Progenitor cell of endocrine pancreas (in vitro differentiated cells): ENCODE measurements at places on chromosomes 11 and 22.

GRCh38 chr11:81874635-81875034, 859.0 kb downstream of the FAM181B start:
- DNase-seq = no peak

GRCh38 chr11:133782116-133782725, 63.1 kb downstream of the SPATA19 start:
- DNase-seq = no peak

GRCh38 chr11:34459507-34460162, 20.9 kb downstream of the CAT start:
- DNase-seq = no peak

- DNase-seq = no peak
Observed at GRCh38 chr11:104534278-104534677, 364.0 kb downstream of the CASP12 start.

DNA sequence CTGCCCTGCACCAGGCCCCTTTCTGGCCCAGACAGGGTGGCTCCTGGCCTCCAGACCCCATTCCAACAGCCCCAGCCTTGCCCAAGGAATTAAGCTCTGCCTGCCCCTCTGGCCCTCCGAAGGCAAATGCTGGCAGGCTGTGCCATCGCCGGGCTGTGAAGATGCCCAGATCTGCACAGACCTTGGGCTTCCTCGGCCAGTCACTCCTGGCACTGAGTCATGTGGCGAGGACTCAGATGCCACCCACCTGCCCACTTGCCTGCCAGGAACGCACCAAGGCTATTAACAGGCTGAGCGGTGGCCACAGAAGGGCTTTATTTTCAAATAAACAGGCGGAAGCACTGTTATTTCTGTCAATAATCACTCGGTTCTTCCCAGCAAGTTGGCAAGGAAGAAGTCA, 50.3 kb upstream of the TTLL12 start:
- DNase-seq = no peak

GRCh38 chr22:31611061-31611760, 50.8 kb downstream of the PISD start:
- DNase-seq = no peak

DNA sequence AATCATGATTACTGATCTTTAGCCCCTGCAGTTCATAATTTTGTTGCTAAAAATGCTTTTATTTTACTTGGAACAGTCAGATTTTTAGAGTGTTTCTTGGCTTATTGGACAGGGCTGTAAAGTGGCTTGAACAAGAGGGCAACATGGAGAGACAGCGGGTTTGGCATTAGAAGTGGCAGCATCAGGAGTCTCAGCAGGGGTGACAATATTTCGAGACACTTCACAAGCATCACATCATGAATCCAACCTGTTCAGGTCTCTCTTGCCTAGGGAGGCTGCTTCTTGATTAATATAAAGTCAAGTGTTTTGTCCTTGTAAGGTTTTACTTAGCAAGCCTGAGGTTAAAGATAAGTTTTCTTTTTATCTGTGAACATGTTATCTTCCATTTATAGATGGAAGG, 2249.5 kb downstream of the LRRC4C start:
- no peak for DNase-seq

GRCh38 chr11:8219257-8220021, 44.2 kb downstream of the LMO1 start:
- DNase-seq = peak; percentile 23

DNA sequence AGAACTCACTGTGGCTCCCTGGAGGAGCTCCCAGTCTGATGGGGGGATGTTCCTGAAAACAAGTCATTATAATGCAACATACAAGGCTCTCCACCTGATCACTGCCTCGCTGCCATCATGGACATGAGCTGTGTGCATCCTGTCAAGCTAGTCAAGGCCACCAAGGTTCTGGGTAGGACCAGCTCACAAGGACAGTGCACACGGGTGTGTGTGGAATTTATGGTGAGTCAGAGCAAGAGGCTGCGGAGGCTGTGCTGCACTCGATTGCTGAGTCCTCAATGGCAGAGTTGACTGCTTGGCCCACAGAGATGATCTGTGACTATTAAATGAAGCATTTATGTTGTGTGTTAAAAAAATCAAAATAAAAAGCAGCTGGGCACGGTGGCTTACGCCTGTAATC, 96.6 kb downstream of the SEZ6L start:
- no peak for DNase-seq

- DNase-seq = no peak
Observed at GRCh38 chr22:39938509-39939111, 21.6 kb upstream of the TMA7B start.

DNA sequence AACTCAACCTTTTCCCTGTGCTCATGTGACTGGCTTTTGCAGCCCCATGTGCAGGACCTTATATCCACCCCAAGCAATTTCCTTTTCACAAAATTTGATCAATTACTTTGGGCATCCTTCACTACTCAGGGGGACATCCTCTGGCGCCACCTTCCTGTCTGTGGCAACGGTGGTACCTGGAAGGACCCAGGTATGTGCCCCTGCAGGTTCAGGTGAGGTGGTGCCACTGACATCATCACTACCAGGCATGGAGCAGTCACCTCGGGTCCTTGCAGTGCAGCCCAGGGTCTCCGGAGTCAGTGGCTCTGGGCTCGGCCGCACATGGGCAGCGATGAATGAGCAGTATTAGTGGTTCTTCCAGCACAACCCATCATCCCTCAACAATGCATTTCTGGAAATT, 37.7 kb upstream of the B3GAT1 start:
- DNase-seq = no peak

DNA sequence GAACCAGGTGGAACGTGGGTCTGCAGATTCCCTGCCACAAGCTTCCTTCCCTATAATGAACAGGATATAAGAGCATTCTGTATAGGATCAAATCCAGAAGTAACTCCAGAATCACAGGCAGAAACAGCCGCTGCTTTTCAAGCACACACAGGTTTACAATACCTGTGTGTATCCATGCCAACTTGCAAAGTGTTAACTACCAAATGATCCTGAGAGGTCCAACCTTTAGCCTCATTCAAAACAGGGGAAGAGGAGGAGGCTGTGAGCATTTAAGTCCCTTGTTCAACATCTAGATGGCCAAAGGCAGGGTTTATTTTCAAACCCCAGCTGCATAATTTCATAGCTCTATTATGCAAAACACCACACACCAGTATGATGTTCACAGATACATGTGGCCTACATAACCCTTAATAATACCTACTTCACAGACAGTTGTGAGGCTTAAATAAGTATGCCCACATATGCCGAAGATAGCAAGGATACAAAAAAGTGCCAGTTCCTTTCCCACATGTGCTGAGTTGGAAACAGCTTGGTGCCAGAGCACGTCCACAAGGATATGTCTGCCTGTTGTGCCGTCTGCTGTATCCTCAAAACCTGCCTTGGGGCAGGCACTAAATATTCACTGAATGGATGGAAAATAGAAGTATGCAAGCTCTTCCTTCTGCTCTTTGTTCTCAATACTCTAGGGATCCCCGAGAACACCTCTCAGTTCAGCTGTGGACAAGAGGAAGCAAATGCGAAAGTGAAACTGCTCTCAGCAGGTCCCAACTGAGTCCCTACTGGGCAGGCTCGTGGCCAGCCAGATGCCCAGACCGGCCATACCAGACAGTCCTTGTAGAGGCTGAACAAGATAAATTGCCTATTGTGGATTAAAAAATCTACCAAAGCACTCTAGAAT, 66.8 kb downstream of the LARGE1 start:
- no peak for DNase-seq

DNA sequence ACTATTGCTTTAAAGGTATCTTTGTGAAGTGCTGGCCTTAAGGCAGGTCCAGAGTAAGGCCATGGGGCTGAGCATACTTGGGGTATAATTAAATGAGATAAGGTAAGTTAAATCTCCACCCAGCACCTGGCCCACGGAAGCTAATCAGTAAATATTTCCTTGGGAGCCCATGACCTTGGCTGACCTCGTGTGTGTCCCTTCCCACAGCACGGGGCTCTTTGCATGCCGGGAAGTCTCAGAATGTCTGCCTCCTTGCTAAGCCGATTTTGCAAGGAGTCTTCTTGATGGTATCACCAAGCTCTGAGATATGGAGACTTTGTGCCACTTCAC, 46.5 kb downstream of the ADM start:
- no peak for DNase-seq

GRCh38 chr22:33867118-33867866, 53.0 kb downstream of the LARGE1 start:
- no peak for DNase-seq

DNA sequence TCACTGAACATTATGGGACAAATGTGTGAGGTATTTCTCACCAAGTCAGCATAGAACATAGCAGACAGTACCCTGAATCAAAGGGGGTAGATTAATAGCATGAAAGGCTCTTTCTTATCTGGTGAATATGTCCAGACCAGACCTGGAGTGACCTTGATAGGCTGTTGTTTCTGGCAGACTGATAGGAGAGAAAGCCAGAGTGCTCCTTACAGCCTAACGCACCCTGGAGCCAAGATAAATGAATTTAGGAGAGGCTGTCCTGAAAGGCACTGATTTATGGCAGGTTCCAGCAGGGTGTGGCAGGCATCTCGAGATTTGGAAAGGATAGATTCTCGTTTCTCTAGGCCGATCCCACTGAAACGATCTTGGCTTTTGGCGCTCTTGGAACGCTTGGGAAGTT, 204.6 kb downstream of the DBX1 start:
- DNase-seq = no peak

- peak; percentile 81 for DNase-seq
Observed at GRCh38 chr11:65786786-65787636, at the start of gene OVOL1. Gene OVOL1, plus strand, starts transcription at chr11:65787063. Its CDS starts 311 bp downstream, at chr11:65787374.

GRCh38 chr11:93567401-93567895, 24.3 kb upstream of the SMCO4 start:
- no peak for DNase-seq

- no peak for DNase-seq
Observed at GRCh38 chr11:95714843-95715776, 74.5 kb downstream of the FAM76B start.

- no peak for DNase-seq
Observed at GRCh38 chr11:66886671-66887221, 29.9 kb downstream of the LRFN4 start.

- DNase-seq = no peak
Observed at GRCh38 chr22:46114518-46115387, 35.6 kb upstream of the PPARA start.

DNA sequence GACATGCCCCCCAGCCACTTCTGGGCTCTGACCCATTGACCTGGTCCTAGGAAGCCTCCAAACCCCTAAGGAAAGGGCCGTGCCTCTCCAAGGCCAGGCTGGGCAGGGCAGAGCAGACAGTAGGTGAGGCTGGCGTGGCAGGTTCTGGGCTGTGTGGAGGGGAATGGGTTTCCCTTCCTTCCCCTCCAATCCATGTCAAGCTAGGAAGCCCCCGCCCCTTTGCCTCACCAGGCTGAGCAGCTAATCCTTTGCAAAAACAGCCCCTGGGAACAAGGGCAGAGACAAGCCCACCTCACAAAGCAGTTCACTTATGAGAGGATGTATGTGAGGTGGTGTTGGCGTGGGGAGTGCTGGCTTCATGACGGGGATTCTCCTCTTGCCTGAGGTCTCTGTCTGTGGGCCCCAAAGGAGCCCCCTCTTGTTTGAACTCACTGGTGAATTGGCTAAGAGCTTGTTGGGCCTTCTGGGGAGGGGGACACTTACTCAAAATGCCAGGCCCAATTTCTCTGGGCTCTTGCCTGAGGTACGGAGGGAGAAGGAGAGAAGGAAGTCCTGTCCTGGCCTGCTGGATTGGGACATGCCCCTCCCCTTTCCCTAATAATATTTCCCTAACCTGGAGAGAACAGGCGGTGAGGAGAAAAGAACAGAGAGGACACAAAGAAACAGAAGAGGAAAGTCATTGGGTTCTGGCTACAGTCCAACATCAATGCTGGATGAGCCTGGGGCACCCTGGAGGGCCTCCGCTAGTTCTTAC, 1.6 kb upstream of the TRIM29 start:
- DNase-seq = no peak

DNA sequence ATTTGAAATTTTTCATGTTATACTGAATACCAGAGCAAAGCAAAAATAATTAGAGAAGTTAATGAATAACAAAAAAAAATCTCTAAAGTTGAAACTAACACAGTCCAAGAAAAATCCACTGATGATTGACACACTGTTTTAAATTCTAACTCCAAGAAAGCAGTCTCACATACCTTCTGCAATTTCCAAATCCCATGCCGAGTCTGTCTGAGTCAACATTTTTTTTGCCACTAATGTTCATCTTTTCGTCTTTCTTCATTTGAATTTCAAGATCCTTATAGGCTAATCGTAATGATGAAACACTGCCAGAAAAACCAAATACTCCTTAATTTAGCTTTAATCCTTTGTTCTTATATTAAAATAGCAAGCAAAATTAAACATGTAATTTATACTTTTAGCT, 39.5 kb downstream of the ARFGAP3 start:
- no peak for DNase-seq

DNA sequence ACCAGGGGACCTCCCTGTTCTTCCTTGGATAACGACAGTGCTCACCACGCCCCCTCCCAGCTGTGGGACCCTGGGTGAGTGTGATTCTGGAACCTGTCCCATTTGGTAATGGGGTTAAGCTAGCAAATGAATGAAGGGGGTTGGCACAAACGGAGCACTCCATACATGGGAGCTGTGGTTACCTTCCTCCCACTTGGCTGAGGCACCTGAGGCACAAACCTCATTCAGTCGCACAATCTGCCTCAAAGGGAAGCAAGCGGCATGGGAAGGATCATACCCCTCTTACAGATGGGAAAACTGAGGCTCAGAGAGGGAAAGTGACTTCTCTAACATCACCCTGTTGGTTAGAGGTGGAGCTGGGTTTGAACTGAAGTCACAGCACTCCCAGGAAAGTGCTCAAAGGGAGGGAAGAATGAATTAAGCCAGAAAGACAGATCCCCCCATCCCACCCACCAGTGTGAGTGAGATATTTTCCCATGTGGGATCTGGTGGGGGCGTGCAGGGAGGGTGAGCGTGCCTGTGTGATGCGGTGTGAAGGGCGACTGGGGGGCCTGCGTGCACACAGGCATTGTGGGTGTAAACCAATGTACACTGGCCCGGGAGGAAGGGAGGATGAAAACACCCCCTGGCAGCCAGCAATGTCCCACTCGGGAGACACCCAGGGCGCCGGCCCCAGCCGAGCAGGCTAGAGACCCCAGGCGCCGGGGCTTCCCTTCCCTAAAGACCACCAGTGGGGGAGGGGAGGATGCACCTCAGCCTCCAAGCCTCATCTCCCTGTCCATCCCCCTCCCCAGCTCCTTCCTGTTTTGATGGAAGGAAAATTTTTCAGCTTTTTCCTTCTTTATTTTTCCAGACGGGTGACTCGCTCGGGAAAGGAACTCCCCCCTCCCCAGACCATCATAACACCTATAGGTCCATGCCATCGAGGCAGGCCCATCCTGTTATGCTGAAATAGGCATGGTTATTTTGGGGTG, 8.0 kb upstream of the PDGFB start:
- no peak for DNase-seq

DNA sequence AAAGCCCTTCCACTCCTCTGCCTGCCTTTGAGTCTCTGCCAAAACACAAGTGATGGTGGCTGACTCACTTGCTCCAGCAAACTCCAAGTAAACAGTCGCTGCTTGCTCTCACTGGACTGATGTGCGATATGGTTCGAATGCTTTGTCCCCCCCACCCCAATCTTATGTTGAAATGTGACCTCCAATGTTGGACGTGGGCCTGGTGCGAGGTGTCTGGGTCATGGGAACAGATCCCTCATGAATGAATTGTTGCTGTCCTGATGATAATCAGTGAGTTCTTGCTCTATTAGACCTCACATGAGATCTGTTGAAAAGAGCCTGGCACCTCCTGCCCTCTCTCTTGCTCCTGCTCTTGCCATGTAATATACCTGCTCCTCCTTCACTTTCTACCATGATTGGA, 747.9 kb downstream of the OPCML start:
- DNase-seq = no peak
